ENCODE measurements at places on chromosomes 2 and 18.

GRCh38 chr2:236607471-236608187 lies 38.0 kb downstream of the ACKR3 start:
- no peak for DNase-seq

GRCh38 chr2:74740741-74741431 lies 86.8 kb downstream of the SEMA4F start:
- DNase-seq, result no peak

GRCh38 chr2:222862909-222863544 lies 2.2 kb downstream of the ACSL3 start:
- DNase-seq, result no peak

DNA sequence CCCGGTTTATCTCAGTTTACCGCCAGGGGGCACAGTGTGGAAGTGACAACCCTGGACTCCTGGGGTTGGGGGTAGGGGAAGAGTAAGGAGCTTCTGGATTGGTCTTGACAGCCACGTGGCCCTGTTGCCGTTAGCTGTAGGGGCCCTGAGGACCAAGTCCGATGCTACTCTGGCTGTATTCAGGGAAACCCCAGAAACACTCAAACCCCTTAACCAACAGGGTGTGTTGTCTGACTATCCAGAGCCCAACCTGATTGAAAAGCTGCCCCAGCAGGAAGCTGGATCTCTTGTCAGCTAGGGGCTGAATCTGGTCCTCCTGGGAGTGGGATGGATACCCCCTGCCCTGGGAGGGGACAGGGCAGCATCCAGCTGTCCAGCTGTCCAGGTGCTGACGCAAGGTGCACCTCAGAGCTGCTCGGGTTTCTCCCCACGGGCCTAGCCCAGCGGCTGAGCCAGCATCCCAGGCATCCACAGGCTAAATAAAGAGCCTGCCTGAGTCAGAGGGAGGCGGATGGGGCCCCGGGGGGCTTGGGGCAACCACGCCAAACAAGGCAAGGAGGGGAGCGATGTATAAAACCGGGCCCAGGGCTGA lies 3.1 kb upstream of the GMPPA start:
- peak; percentile 45 for DNase-seq

GRCh38 chr2:136423516-136423996 lies 305.6 kb upstream of the CXCR4 start:
- peak; percentile 71 for DNase-seq

DNA sequence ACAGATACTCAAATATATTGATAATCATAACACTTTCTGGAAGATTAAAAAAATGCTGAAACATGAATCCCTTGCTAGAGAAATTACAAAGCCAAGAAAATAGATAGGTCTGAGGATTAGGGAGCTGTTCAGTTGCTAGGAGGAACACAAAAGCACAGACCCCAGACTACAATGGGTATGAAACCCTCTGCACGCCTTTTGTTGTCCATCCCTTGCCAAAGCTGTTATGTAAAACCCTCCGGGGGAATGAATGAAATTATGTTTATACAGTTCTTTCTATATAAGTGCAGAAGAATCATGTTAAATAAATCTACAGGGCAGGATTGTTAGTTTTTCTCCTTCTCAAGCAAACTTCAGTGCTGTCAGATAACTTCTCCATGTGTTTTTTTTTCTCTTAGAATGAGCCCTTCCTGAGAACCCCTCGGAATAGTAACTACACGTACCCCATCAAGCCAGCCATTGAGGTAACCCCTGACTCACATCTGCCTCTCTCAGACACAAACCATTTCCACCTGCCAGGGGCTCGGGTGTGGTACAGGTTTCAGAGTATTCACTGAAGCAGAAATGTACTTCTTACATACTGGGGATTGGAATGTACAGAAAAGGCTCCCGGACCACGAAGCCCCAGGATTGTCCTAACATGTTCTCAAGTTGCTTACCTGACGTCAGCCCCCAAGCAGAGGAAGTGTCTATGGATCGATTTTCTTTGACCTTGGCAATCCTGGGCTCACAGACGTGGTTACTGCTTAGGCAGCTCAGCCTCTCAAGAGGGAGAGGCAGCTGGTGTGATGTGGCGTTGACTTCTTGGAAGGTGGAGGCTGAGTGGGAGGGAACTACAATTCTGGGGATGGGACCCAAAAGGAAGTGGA lies 118.0 kb downstream of the PLB1 start:
- peak; percentile 39 for DNase-seq

DNA sequence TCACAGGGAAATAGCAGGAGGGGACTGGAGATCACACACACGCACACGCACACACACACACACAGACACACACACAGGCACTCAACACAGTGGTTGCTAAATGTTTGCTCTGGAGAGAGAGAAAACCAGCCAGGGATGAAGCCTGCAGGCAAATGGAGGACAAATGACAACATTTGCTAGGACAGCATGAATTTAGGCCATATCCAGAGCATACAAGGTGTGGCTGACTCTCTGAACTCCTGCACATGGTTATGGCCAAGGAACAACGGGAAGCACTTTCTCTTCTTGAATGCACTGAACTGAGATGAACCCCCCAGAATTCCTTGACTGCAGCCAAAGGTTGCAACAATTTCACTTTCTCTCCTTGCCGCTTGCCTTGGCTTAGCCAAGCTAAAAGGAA lies 230.0 kb upstream of the RASGRP3 start:
- no peak for DNase-seq

DNA sequence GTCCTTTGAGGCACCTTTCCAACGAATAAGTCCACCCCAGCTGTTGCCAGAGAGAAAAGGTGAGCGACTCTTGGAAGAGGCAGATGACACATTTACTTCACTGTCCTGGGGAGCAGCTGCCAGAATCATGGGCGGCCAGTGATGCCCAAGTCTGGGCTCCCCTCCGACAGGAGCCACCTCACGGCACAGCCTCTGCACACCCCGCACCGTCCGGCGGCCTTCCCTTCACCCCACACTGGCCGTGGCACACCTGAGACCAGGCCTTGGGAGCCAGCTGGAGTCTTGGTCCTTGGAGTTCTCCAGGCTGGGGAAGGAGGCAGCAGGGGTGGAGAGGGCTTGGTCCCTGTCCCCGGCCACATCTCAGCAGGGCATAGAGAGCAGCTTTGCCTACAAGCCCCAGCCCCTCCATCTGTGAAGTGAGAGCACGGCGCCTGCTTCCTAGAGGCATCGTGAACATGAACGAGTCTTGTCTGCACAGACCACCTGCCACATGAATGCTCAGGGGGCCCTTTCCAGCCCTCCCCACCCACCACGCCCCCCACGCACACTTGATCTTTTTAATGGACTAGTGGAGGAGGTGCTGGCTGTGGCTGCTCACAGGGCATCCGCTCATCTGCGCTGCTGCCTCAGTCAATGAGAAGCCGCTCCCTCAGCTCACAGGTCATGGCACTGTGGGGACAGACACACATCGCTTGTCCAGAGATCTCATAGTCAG lies 400.2 kb upstream of the MYT1L start:
- no peak for DNase-seq

DNA sequence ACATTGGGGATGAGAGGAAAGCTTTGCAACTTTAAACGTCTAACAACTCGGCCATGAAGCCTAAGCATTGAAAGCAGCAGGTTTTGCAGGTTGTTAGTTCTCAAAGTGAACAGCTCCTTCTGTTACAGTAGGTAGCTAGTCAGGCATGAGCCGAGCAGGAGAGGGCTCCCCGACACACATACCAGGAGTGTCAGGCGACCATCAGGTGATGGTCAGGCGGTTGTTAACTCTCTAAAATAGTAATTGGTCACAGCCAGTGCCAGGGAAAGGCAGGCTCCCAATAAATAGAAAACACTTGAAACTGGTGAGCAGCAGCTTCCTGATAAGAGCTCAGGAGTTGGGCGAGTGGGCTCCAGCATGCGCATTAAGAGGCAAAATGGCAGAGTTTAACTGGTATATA lies 53.5 kb upstream of the DAPL1 start:
- DNase-seq, result no peak

All from activated CD4-positive, alpha-beta T cell treated with anti-CD3 and anti-CD28 coated beads, Interleukin-2, amount 50 U/mL, for 4 hours (primary cell).